Mesothelial cell of epicardium (in vitro differentiated cells): ENCODE measurements at places on chromosomes 13 and 19. TPM values are rescaled to one million over a fixed set of nuclear protein-coding genes. Genes with fewer than 3 reads are reported as not detected.

The OLFM2 gene
- total RNA-seq, result 91.7 to 100 TPM (median 99.2 TPM) in 3 replicates

The CCNA1 gene
- total RNA-seq, result 0.16 to 0.20 TPM (median 0.18 TPM) in 3 replicates

The CEACAM20 gene
- not detected in 3 replicates for total RNA-seq

GRCh38 chr19:4713384-4713951, 10.2 kb downstream of the DPP9 start:
- H3K4me3 ChIP-seq, result no peak overlapping the region
- no peak overlapping the region for H3K27ac ChIP-seq
- no peaks in the 10 kb centered on the region for H3K4me1 ChIP-seq
- H3K27me3 ChIP-seq, result no peaks in the 10 kb centered on the region
- no peak for DNase-seq

DNA sequence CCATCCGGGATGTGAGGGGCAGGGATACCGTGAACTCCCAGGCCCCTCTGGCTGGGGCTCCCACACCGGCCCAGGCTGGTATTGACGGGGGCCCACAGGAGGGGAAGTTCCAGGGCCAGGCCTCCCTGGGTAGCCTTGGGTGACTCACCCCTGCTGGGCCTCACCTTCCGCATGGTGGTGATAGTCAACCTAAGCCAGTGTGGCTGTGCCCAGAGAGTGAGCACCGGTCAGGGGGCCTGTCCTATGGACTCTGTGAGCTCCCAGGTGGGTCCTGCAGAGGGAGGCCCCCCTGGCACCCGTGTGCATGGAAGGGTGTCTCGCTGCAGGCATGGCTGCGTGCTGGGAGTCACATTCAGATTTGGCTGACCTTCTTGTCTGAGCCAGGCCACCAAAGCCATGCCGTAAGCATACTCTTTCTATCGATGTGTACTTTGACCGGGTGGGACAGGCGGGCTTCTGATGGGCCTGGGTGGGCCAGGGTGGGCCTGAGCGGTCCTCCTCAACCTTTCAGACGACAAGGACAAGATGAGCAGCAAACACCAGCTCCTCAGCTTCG, 27.6 kb downstream of the DHX34 start:
- peaks cover 23% of the 10 kb centered on the region for H3K36me3 ChIP-seq
- H3K4me3 ChIP-seq, result no peak overlapping the region
- H3K27me3 ChIP-seq, result no peaks in the 10 kb centered on the region
- no peaks in the 10 kb centered on the region for H3K4me1 ChIP-seq

- peaks cover 16% of the 10 kb centered on the region for H3K4me1 ChIP-seq
- no peak for DNase-seq
- H3K4me3 ChIP-seq, result no peak overlapping the region
- no peak overlapping the region for H3K27ac ChIP-seq
- peaks cover 8% of the 10 kb centered on the region for H3K36me3 ChIP-seq
Observed at GRCh38 chr13:43166644-43167457, 143.5 kb downstream of the DNAJC15 start.

DNA sequence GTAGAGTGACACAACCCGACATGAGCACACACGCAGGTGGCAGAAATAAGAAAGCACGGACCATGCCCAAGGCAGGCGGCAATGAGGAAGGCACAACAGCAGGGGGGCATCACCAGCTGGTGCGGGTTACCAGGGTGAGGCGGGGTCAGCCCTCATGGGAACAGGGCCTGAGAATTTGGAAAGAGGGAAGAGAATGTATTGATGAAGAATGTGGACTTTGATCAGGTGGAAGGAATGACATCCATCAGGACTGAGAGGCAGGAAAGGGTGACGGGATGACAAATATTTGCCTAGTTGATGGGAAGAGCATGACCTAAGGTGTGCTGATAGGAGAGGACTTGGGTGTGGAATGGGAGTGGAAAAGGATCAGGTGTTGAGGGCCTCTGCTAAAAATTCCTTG, 177.5 kb downstream of the ABCC4 start:
- no peaks in the 10 kb centered on the region for H3K4me1 ChIP-seq
- no peak overlapping the region for H3K27ac ChIP-seq
- no peak overlapping the region for H3K4me3 ChIP-seq

DNA sequence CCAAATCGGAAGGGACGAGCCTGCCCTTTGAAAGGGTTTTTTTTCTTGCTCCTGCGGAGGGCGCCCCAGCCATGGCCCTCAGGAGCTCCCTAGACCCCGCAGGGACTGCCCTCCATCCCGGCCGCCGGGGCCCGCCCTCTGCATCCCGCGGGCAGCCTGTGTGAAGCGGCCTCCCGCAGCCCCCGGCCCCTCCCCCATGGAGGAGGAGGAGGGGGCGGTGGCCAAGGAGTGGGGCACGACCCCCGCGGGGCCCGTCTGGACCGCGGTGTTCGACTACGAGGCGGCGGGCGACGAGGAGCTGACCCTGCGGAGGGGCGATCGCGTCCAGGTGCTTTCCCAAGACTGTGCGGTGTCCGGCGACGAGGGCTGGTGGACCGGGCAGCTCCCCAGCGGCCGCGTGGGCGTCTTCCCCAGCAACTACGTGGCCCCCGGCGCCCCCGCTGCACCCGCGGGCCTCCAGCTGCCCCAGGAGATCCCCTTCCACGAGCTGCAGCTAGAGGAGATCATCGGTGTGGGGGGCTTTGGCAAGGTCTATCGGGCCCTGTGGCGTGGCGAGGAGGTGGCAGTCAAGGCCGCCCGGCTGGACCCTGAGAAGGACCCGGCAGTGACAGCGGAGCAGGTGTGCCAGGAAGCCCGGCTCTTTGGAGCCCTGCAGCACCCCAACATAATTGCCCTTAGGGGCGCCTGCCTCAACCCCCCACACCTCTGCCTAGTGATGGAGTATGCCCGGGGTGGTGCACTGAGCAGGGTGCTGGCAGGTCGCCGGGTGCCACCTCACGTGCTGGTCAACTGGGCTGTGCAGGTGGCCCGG, 815 bp downstream of the MAP3K10 start:
- H3K27me3 ChIP-seq, result peaks cover 20% of the 10 kb centered on the region
- DNase-seq, result peak; percentile 45
- H3K36me3 ChIP-seq, result no peaks in the 10 kb centered on the region

GRCh38 chr13:75050419-75051046, 431.4 kb downstream of the TBC1D4 start:
- H3K27me3 ChIP-seq, result peaks cover 6% of the 10 kb centered on the region
- no peak for DNase-seq
- H3K27ac ChIP-seq, result peak overlapping the region; percentile 4
- peaks cover 15% of the 10 kb centered on the region for H3K4me1 ChIP-seq

GRCh38 chr13:114256547-114256946, 21.9 kb downstream of the CDC16 start:
- peaks cover 54% of the 10 kb centered on the region for H3K36me3 ChIP-seq
- no peak for DNase-seq
- no peak overlapping the region for H3K27ac ChIP-seq
- H3K4me3 ChIP-seq, result no peak overlapping the region
- no peaks in the 10 kb centered on the region for H3K4me1 ChIP-seq
